ENCODE measurements at places on chromosomes 12 and 14. TPM values are rescaled to one million over a fixed set of nuclear protein-coding genes. Genes with fewer than 3 reads are reported as not detected.

- no peaks in the 10 kb centered on the region for H3K4me1 ChIP-seq
- H3K27ac ChIP-seq, result no peak overlapping the region
- no peak for DNase-seq
- H3K36me3 ChIP-seq, result no peaks in the 10 kb centered on the region
- no peak overlapping the region for H3K4me3 ChIP-seq
These were observed 10.2 kb downstream of the KCNH3 start for GRCh38 chr12:49548822-49549648.

DNA sequence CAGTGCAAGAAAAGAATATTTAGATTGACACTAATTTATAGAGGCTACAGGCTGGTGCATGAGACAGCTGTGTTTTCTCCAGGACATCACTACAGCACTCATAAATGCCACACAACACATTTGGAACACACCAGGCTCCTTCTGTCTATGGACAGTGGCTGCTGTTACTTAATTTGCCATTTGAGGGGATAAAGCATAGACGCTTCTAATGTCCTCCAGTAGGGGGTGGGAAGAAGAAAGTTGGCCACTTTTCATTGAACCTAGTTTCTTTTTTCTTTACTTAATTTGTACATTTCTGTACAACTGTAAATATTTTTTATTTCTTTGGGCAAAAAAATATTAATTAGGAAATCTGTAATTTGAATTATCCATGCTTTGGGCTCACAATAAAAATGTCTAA, 12.4 kb upstream of the RTN1 start:
- H3K4me3 ChIP-seq, result no peak overlapping the region
- H3K36me3 ChIP-seq, result no peaks in the 10 kb centered on the region
- no peak overlapping the region for H3K27ac ChIP-seq
- peaks cover 50% of the 10 kb centered on the region for H3K27me3 ChIP-seq
- no peaks in the 10 kb centered on the region for H3K4me1 ChIP-seq

BMP4 gene
- total RNA-seq, result 8.7 TPM

DNA sequence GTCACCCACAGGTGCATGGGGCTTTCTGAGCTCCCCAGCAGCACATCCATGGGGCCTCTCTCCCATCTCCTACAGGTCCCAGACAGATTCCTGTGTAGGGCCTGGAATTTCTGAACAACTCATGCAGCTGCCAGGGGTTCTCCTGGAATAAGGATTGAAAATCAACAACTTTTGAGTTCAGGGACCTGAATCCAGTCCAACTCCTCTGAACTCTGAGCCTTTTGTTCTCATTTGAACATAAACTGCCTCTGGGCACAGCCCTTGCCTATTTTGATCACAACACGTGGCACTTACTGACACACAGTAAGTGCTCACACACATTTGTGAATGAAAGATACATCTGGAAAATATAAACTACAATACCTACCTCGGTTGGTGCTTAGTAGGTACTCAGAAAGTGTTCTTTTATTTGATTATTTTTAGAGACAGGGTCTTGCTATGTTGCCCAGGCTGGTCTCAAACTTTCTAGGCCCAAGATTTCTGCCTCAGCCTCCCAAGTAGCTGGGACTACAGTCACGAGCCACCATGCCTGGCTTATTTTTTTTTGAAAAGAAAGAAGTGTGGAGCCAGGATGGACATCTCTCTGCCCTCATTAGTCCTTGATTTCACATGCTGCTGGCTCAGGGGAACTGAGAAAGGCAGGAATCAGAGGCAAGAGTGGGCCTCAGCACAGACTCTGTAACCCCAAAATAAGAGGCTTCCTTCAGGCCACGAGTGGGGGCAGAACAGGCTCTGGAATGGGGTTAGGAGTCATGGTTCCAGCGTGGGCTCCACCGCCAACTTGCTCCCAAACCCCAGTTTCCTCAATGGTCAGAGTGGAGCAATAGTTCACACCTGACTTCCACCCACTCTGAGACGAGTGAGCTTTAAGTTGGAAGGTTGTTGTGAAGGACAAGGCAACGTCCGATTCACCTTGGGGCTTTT, 27.0 kb downstream of the SYNE3 start:
- no peak for DNase-seq
- H3K27me3 ChIP-seq, result no peaks in the 10 kb centered on the region
- no peaks in the 10 kb centered on the region for H3K36me3 ChIP-seq
- H3K27ac ChIP-seq, result no peak overlapping the region

- H3K27me3 ChIP-seq, result no peaks in the 10 kb centered on the region
- H3K36me3 ChIP-seq, result peaks cover 67% of the 10 kb centered on the region
These were observed 10.1 kb downstream of the DIABLO start for GRCh38 chr12:122215771-122216170.

- H3K4me1 ChIP-seq, result no peaks in the 10 kb centered on the region
- H3K36me3 ChIP-seq, result peaks cover 22% of the 10 kb centered on the region
- DNase-seq, result no peak
These were observed 58.9 kb upstream of the RNU6-7 start for GRCh38 chr14:32142754-32143437.

RFLNA gene
- not detected for total RNA-seq

DNA sequence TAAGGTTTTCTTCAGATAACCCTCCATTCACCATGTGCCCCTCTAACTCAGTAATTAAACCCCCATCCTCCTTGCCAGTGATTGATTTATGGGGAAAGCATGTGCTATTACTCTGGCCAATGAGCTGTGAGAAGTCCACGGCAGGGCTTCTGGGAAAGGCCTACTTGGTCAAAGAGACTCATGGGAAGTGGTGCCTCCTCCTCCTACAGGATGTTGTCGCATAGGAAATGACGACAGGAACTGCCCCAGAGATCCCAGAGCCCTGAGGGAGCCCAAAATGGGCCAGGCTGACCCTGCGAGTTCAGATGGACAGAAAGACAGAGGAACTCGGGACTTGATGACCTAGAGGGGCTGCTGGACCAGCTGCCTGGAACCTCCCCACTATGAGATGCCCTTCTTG, 938.1 kb upstream of the TMEM132C start:
- H3K36me3 ChIP-seq, result no peaks in the 10 kb centered on the region
- no peaks in the 10 kb centered on the region for H3K27me3 ChIP-seq
- no peak overlapping the region for H3K27ac ChIP-seq
- no peak for DNase-seq
- H3K4me1 ChIP-seq, result peaks cover 7% of the 10 kb centered on the region
